ENCODE measurements at places on chromosomes 1 and 21. TPM values are rescaled to one million over a fixed set of nuclear protein-coding genes. Genes with fewer than 3 reads are reported as not detected.

DNA sequence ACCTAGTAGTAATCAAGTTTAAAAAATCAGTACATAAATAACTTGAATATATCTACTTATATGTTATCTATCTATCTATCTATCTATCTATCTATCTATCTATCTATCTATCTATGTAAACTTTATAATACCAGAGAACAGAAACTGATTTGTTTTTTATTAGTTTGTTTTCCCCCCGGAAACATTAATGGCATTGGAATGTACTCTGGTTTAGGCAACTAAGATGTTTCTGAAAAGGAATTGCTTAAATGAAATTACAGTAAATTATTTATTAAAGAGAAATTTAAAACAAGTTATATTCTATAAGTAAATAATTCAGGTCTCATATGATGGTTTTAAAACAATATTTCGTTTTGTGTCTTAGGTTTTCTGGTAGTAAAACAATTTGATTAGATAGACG lies 681.0 kb upstream of the ADAMTS5 start:
- no peaks in the 10 kb centered on the region for H3K36me3 ChIP-seq
- DNase-seq: no peak
- no peaks in the 10 kb centered on the region for H3K27me3 ChIP-seq
- no peak overlapping the region for H3K4me3 ChIP-seq
- no peak overlapping the region for H3K27ac ChIP-seq

GRCh38 chr21:40120940-40121575 lies 253.8 kb downstream of the PCP4 start:
- no peak for DNase-seq
- no peaks in the 10 kb centered on the region for H3K4me1 ChIP-seq
- no peaks in the 10 kb centered on the region for H3K36me3 ChIP-seq
- H3K4me3 ChIP-seq: no peak overlapping the region

GRCh38 chr1:43436371-43436770 lies 17.4 kb downstream of the HYI start:
- H3K27ac ChIP-seq: peak overlapping the region; percentile 86
- H3K4me3 ChIP-seq: no peak overlapping the region
- peaks cover 70% of the 10 kb centered on the region for H3K36me3 ChIP-seq
- H3K4me1 ChIP-seq: no peaks in the 10 kb centered on the region
- no peak for DNase-seq

PM20D1 gene
- 1.6 TPM for total RNA-seq

- H3K36me3 ChIP-seq: peaks cover 31% of the 10 kb centered on the region
- no peak overlapping the region for H3K4me3 ChIP-seq
Measured at GRCh38 chr1:160232911-160233310, 27.7 kb downstream of the PEA15 start.

EPHB2 gene
- total RNA-seq: 0.21 TPM

DNA sequence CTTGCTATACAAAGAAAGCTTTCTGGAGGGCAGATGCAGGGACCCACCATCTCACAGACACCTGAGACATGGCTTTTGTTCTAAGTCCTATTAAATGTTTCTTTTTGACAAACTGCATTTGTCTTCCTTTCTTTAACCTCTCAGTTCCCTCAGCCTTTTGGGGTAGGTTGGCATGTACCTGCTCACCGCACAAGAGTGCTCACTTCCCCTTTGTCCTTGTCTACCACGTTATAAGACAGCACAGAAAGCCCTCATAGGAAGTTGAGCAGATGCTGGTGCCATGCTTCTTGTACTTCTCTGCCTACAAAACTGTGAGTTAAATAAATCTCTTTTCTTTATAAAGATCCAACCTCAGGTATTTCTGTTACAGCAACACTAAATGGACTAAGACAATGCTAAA lies 31.9 kb upstream of the RGS21 start:
- H3K4me3 ChIP-seq: no peak overlapping the region
- H3K27ac ChIP-seq: no peak overlapping the region
- H3K36me3 ChIP-seq: no peaks in the 10 kb centered on the region
- H3K4me1 ChIP-seq: no peaks in the 10 kb centered on the region
- no peak for DNase-seq

KLHDC8A gene
- not detected for total RNA-seq

DNA sequence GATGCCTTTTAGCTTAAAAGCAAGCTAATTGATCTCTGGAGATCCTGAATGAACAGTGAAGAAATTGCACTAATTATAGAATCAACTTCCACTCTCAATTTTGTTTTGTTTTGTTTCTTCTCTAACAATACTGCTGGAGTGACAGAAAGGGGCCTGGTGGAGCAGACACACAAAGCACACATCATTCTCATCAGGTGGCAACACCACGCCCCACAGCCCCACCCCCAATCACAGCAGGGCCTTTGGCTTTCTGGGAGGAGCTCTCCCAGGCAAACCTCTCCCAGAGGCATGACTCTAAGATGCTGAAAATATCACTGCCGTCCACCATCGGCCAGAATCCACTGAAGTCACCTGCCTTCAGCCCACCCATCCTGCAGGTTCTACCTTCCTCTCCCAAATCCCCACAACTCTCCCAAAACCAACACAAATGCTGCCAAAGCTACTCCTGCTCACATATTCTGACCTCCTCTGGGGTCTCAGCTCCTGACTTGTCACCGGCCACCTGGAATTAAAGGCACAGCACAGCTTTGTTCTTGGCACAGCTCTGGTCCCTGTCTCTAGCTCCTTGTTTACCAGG lies 120.7 kb downstream of the GRIK3 start:
- H3K4me1 ChIP-seq: no peaks in the 10 kb centered on the region
- H3K27me3 ChIP-seq: peaks cover 35% of the 10 kb centered on the region
- H3K27ac ChIP-seq: no peak overlapping the region
- DNase-seq: no peak
- peaks cover 8% of the 10 kb centered on the region for H3K36me3 ChIP-seq

SPRR1A gene
- total RNA-seq: not detected

DNA sequence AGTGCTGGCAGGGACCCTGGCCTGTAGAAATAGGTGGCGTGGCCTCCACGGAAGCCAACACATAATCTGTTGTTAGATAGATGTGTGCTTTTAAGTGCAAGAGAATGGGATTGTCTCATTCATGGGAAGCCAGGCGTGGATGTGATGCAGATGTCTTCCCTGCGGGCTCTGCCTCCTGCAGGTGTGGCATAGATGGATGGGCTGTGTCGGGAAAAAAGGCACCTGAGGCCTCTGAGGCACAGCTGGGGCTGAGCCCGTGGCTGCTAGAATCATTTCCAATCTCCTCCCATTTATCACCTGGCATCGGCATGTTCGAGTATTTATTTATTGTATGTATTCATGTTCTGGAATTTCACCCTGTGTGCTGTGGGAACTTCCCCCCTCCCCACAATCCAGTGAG lies 353.4 kb upstream of the AJAP1 start:
- DNase-seq: no peak
- H3K4me1 ChIP-seq: peaks cover 7% of the 10 kb centered on the region
- no peak overlapping the region for H3K27ac ChIP-seq
- peaks cover 26% of the 10 kb centered on the region for H3K27me3 ChIP-seq

- peaks cover 35% of the 10 kb centered on the region for H3K4me1 ChIP-seq
- no peaks in the 10 kb centered on the region for H3K27me3 ChIP-seq
- no peak overlapping the region for H3K4me3 ChIP-seq
- H3K27ac ChIP-seq: no peak overlapping the region
Measured at GRCh38 chr1:11057477-11057876, 2.3 kb downstream of the SRM start.

CENPF gene
- 2.6 TPM for total RNA-seq

DNA sequence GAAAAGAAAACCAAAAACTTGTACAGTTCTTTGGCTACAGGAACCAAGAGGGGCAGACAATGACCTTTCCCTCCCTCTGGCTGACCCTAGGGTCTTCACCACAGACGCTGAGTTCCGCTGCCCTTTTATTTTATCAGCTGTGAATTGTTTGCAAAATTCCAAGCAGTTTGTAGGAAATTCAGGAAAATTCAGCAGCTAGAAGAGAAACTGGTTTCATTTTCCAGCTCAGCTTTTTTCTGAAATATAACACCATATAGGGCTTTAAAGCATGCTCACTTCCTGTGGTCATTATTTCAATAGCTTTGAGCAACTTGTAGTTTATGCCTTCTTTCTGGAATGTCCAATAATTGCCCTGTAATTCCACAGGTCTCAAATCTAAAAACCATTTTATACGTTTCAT lies 5.5 kb upstream of the PIK3R3 start:
- no peak overlapping the region for H3K4me3 ChIP-seq
- peaks cover 56% of the 10 kb centered on the region for H3K27me3 ChIP-seq
- H3K27ac ChIP-seq: no peak overlapping the region
- peaks cover 10% of the 10 kb centered on the region for H3K4me1 ChIP-seq
- no peak for DNase-seq
- H3K36me3 ChIP-seq: no peaks in the 10 kb centered on the region

GRCh38 chr1:66500301-66500700 lies 33.7 kb upstream of the SGIP1 start:
- no peak overlapping the region for H3K4me3 ChIP-seq
- peaks cover 16% of the 10 kb centered on the region for H3K27me3 ChIP-seq
- no peak overlapping the region for H3K27ac ChIP-seq
- no peaks in the 10 kb centered on the region for H3K4me1 ChIP-seq

TEX38 gene
- not detected for total RNA-seq

KCNN3 gene
- 0.08 TPM for total RNA-seq

FCGR2B gene
- 3.5 TPM for total RNA-seq

DNA sequence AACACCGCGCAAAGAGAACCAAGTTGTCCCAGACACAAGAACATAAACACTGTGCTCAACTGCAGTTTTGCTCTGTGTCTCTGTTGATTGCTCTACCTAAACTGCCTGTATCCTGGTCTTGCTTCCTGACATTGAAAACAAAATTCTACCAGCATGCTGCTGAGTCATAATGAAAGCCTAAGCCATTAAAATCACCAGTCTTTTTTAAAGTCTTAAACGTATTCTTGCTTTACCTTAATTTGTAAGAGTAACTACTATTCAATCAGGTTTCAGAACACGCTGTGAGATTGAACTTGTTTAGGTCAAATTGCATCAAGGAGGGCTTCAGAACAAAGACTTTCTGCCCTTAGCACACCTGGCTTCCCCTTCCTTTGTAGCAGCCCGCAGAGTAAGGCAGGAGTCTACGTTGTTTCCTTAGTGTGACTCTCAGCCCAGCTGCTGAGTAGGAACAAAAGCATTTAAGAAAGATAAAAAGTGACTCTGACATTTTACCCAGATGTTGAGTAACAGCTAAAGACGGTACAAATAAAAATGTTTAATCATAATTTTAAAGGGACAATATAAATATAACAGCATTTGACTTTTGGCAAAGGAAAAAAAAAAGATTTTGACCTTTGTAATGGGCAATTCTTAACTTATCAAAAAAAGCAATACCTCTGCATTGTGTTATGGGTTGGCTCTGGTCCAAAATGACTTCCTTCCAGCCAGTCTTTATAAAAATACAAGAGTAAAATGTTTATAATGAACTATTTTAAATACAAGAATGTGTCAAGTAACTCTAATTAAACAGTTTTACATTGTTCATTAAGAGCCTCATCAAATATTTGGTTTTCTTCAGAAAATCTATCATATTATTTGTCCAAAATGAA lies 186.9 kb upstream of the ADGRL4 start:
- H3K4me3 ChIP-seq: no peak overlapping the region
- no peaks in the 10 kb centered on the region for H3K4me1 ChIP-seq
- no peak for DNase-seq
- H3K27me3 ChIP-seq: no peaks in the 10 kb centered on the region
- H3K36me3 ChIP-seq: no peaks in the 10 kb centered on the region

DNA sequence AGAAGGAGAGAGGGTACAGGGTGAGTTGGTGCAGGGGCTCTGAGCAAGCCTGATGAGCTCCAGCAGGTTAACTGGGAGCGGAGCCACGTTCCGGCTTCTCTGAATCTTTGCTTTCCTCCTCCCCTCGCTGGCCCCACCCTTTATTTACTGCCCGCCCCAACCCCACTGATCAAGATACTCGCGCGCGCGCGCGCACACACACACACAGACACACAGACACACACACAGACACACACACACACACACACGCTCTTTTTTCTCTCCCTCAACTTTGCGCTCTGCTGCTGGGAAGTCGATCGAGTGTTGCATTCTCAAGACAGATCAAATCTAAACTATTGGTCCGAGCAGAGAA lies at the start of gene GRIK1:
Gene GRIK1, minus strand, starts transcription at position 73 of the 352 bp plus-strand sequence.
- peaks cover 9% of the 10 kb centered on the region for H3K36me3 ChIP-seq
- H3K4me3 ChIP-seq: no peak within 1 kb of the TSS
- DNase-seq: no peak

- no peaks in the 10 kb centered on the region for H3K27me3 ChIP-seq
- no peak overlapping the region for H3K4me3 ChIP-seq
- DNase-seq: no peak
- peaks cover 26% of the 10 kb centered on the region for H3K4me1 ChIP-seq
Measured at GRCh38 chr1:19199329-19199968, 10.6 kb downstream of the UBR4 start.

GUCA2A gene
- not detected for total RNA-seq

DNA sequence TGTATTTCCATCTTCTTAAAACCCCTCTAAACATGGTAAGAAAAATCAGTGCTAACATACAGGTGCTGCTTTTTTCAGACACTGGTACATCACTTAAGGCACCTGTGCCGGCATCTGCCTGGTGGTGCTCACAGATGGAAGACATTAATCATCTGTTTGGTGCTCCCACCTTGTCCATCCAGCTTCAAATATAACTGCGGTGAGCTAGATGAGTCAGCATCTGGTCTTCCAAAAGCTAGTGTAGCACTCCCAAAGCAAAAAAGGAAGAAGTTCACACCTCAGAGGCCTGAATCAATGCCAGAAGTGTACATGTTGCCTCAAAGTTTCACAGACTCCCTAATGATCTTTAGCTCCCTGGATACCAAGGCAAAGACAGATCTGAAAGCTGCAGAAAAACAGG lies 44.4 kb downstream of the TM2D1 start:
- H3K27ac ChIP-seq: no peak overlapping the region
- peaks cover 2% of the 10 kb centered on the region for H3K4me1 ChIP-seq
- peaks cover 16% of the 10 kb centered on the region for H3K36me3 ChIP-seq

DNA sequence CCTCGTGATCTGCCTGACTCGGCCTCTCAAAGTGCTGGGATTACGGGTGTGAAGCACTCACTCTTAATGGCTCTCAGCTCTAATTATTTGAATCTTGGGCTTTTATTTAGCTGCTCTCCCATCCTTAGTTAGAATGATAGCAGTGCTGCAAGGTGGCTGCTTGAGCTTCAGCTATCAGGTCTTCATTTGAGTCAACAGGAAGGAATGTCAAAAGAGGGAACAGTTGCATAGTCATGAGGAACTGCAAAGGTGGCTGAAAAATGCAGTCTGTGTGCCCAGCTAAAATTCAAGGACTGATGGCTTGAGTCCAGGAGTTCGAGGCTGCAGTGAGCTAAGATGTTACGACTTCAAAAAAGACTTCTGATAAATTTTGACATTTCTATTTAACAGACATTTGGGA lies 55.6 kb downstream of the UCK2 start:
- no peak for DNase-seq
- H3K27ac ChIP-seq: no peak overlapping the region
- H3K27me3 ChIP-seq: peaks cover 7% of the 10 kb centered on the region
- H3K4me1 ChIP-seq: peaks cover 14% of the 10 kb centered on the region

Measured in naive thymus-derived CD8-positive, alpha-beta T cell (primary cell).